Fibroblast of skin of right quadriceps (primary cell): ENCODE measurements at places on chromosomes 11 and 22.
A peak's percentile ranks its signal among the peaks of the same experiment; 100 is the strongest.

- peak; percentile 38 for DNase-seq
These were observed 23.8 kb upstream of the FZD4 start for GRCh38 chr11:86978756-86979608.

DNA sequence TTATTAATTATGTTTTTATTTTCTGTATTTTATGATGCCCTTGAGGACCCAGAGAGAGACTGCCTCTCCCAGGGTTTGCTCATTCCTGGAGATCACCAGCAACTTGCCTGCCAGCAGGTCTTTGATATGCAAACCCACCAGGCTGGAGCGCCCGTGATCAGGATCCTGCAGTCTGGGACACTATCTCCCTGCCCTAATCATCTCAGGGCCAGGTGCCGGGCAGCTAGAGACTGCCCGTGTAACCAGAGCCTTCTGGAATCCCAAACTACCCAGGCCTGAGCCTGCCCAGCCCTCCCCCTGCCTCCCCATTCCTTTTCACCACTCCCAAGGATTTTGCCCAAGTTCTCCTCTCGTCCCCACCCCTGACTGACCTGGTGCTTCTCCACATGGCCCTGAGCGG lies 52.2 kb upstream of the B3GAT1 start:
- no peak for DNase-seq

DNA sequence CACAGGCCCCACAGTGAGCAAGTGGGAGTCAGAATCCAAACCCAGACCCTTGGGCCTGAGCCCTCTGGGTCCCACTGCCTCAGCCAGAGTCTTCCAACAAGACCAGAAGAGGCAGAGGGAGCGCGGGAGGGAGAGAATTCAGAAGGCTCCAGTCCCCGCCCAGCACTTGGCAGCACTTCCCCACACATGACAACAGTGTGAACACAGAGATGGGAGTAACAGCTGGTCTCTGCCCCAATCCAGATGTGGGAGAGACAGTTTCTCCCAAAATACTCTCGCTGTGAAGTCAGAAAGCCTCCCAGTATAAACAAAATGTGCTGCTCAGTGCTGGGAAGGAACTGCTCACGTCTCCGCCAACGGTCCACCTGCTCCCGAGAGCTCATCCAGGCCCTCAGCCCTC lies 219.9 kb downstream of the MN1 start:
- DNase-seq, result peak; percentile 35

- DNase-seq, result no peak
These were observed 108.0 kb downstream of the LRRC32 start for GRCh38 chr11:76562541-76562940.

GRCh38 chr22:40346185-40347118 lies at the start of gene ADSL:
TSS of gene ADSL (plus strand) at chr22:40346500. CDS start at chr22:40346559, 59 bp downstream.
- peak; percentile 81 for DNase-seq

DNA sequence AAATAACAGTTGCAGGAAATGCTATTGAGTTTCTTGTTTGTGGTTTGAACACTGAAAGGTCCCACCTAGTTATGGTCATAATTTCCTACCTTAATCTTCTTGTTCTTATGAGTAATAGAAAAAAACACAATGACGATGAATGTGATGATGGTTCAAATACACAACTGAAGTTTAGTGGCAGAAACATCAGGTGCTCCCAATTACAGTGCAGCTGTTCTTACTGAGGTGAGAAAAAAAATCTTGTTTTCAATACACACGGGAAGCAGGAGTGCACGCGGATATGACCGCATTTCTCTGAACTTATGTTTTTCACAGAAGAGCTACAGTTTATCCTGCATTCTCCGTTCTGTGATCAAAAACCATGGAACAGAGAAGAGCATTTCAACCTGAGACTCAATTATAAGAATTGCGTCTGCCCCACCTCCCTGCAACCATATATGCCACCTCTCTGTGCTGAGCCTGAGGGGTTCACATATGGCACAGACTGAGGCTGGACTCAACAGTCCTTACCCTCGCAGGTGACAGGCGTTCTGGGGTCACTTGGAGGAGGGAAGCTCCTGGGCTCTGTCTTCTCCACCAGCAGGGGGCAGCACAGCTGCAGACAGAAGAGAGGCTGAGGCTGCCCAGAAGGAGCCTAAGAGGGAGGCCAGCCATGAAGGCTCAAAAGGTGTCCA lies 99.7 kb upstream of the IGLL5 start:
- peak; percentile 29 for DNase-seq

- peak; percentile 76 for DNase-seq
These were observed 44.3 kb downstream of the NNMT start for GRCh38 chr11:114340311-114341131.

- no peak for DNase-seq
These were observed 81.0 kb downstream of the MYEOV start for GRCh38 chr11:69374946-69375310.

GRCh38 chr11:128901653-128902514 lies 10.7 kb downstream of the KCNJ5 start:
- no peak for DNase-seq

- DNase-seq, result peak; percentile 9
These were observed 67.4 kb downstream of the SCN3B start for GRCh38 chr11:123587044-123587443.

GRCh38 chr11:46263120-46263519 lies 14.3 kb upstream of the CREB3L1 start:
- no peak for DNase-seq

- DNase-seq, result no peak
These were observed 1.7 kb upstream of the JAM3 start for GRCh38 chr11:134066943-134067885.

GRCh38 chr11:122668562-122669090 lies 13.1 kb downstream of the UBASH3B start:
- peak; percentile 75 for DNase-seq

GRCh38 chr11:124875943-124876817 lies 10.9 kb downstream of the ROBO3 start:
- peak; percentile 95 for DNase-seq

DNA sequence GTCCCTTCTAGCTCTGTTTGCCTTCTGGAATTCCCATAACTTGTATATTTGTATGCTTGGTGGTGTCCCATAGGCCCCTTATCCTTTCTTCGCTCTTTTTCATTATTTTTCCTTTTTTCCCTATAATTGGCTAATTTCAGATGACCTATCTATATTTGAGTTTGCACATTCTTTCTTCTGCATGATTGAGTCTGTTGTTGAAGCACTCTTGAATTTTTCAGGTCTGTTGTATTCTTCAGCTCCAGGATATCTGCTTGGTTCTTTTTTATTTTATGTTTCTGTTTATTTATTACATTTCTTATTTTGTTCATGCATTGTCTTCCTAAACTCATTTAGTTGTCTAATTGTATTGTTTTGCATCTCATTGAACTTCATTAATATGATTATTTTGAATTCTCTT lies 28.0 kb downstream of the NCAM1 start:
- no peak for DNase-seq

DNA sequence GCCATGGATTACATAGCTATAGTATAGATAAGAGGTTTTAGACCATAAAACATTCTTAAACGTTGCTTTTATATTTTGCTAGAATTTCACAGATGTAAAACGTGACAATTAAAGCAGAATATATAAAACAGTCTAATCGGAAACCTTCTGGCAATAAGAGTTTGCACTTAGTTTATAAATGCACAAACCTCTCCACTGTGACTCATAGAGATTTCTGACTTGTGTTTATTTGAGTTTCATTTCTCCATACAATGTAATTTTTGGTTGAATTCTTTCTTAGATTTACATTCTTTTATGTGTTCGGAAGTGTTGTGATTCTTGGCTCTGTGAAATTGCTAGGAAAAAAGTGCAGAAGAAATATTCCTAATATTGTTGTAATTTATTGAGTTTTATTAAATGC lies 288.7 kb upstream of the CTSC start:
- no peak for DNase-seq
